Activated effector memory CD4-positive, alpha-beta T cell treated with anti-CD3 and anti-CD28 coated beads, Interleukin-2, amount 50 U/mL, for 16 hours (primary cell): ENCODE measurements at places on chromosomes 3 and 15.

DNA sequence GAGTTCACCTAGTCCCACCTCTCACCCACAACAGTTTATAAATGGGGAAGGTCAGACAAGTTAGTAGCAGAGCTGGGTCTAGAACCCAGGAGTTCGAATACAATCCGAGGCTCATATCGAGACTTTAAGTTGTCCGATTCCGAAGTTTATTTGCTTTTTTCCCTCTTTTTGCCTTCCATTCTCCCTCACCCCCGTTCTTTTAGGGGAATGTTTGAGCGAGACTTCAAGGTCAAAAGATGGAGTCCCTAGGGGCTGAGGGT, 7.3 kb downstream of the BCL6 start:
- no peak for DNase-seq

- DNase-seq: no peak
Measured at GRCh38 chr3:53633197-53633787, 138.9 kb downstream of the CACNA1D start.

DNA sequence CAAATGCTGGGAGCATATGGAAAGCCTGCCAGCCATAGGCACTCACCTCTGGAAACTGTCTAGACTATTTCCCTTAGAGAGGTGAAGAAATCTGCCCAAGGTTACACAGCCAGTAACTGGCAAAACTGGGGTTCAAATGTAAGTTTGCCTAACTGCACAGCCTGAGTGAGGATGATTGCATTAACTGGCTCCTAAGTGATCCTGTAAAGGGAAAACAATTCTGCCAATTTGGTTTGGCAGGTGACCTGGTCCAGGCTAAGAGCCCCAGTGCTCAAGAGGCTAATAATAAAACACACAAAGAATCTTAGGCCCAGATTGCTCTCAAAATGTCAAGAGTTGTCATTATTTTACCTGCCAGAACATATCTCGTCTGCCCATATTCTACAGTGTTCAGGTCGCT, 43.9 kb upstream of the SPRED1 start:
- no peak for DNase-seq

GRCh38 chr15:99014803-99015697, 7.5 kb upstream of the PGPEP1L start:
- peak; percentile 65 for DNase-seq

GRCh38 chr3:8665407-8665896, 20.9 kb upstream of the SSUH2 start:
- no peak for DNase-seq

GRCh38 chr3:188319569-188319968, 165.6 kb downstream of the LPP start:
- DNase-seq: no peak

DNA sequence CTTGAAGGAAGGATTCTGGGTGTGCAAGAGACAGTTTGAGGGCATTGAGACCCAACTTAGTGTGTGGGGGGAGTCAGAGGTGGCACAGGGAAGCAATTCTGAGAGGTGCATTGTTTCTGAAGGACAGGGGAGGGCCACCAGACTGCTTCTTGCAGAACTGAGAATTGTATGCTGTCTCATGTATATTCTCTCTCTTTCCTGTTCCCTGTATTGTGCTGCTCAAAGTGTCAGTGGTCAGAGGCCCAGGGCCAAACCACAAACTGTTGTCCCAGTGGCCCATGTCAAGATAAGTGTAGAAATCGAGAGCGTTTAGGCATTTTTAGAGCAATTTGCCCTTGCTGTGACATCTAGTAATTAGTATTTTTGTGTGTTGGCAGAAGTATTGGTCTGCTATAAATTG, 567.1 kb downstream of the EDEM1 start:
- DNase-seq: no peak

- no peak for DNase-seq
Measured at GRCh38 chr3:182308328-182308727, 485.0 kb upstream of the ATP11B start.

GRCh38 chr15:51285399-51285798, 53.0 kb downstream of the CYP19A1 start:
- no peak for DNase-seq

DNA sequence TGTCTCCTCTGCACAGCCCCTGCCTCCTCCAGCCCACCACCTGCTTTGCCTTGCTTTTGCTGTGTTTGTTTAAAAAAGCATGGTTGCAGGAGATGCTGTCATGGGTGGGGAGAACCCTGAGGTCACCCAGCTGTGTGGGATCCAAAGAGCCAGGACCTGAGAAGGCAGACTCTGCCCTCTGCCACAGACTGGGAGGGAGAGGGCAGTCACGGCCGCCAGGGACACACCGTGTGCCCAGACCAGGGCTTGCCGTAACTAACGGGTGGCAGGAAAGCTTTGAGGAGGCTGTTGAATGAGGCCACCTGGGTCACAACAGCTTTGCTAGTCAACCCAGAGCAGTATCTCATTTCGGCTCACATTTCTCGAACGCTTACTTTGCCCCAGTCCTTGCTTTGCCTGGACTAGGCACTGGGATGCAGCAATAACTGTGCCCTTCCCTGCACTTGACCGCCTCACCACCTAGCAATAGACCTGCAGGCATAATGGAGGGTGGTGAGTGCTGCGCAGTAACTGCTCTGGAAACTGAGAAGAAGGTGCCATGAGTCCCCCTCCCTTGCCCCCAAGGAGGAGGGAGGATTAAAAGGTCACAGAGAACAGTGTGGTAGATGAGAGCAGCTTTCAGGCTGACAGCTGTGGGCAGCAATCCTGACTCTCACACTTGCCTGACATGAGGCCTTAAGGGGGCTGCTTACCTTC, 55.0 kb upstream of the CTDSPL start:
- DNase-seq: no peak

GRCh38 chr15:40150163-40150925, 10.5 kb upstream of the BUB1B start:
- DNase-seq: no peak

- no peak for DNase-seq
Measured at GRCh38 chr3:6189384-6189783, 671.5 kb upstream of the GRM7 start.

- DNase-seq: no peak
Measured at GRCh38 chr3:19945969-19946831, 697 bp upstream of the RAB5A start.
